Cardiac muscle cell (in vitro differentiated cells and primary cell): ENCODE measurements at places on chromosomes 1 and 21.

DNA sequence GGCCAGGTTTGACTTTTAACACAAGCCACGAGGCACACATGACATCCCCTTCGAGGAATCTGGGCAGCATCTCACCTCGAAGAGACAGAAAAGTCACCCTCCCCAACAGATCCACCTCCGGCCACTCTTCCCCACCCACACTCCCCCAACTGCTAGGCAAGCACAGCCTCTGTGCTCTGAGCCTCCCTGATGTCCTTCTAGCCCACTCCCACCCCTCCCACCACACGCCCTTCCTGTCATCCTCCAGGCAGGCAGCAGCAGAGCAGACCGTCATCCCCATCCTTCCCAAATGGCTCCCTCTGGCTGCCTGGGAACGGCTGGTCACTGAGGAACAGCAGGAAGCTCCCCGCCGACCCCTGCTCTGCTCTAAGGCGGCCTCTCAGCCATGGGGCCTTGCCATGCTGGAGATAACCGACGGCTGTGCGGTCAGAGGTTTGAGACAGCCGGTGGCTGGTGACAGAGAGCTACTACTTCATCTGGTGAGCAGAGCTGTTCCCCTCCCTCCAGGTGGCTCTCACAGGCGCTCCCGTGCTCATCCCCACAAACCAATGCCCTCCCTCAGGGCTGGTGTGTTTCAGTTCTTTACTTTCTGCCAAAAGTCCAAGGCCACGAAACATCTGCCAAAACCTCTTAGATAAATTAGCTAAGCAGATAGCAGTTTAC, 25.6 kb downstream of the NPHP4 start:
- DNase-seq: no peak

- peak; percentile 67 for DNase-seq
Measured at GRCh38 chr1:226697151-226697928, 41.7 kb downstream of the ITPKB start.

GRCh38 chr1:85325920-85326319, 49.5 kb upstream of the BCL10 start:
- DNase-seq: no peak

DNA sequence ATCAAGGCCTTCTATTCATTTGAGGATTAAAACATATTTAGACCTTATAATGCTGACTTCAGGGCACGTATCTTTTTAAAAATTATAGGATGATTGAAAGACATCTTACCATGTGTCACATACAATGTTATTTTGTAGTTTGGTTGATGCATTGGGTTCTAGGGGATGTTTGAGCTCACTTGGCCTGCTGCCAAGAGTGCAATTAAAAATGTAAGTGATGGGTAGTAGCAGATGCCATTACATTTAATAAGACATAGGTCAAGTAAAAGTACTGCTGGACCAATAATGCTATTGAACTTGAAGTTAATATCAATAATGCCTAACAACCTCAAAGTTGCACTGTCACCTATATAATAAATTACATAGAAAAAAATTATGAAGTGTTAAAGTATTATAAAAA, 616.5 kb upstream of the RGS18 start:
- DNase-seq: no peak

DNA sequence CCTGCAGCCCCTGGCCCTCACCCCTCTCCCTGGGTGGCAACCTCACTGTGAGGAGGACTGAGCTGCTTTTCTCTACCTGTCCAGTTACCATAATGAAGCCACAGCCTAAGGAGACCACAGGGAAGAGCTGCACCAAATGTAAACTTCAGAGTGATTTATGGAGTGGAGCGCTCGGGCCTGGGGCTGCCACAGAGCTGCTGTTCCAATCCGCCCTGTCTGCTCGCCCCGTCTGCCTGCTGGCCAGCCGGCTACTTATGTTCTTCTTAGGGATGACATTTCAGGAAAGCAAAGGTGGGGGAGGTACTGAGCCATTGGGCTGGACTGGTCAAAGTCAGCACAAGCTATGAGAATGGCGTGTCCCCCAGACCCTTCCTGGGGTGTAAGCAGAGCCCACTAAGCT, 17.9 kb downstream of the SYT6 start:
- no peak for DNase-seq

DNA sequence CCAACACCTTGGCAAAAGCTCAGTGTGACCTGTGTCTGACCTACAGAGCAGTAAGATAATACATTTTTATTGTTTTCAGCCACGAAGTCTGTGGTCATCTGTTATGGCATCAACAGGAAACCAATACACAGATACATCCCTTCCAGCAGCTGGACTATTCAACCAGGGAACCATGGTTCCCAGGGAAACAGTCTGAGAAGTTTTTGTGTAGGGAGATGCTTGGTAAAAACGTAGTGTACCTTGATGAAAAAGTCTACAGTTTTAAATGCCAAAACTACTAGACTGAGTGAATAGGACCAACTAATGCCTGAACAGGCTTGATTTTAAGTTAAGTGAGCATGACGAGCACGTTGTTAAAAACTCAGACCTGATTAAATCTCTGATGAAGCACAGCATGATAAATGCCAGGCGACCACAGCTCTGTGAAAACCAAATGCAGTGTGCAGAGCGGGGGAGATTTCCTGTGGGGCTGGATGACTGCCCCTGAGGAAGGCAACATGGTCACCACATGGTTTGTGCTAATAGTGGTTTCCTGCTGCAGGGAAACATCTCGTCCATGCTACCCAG, 228.9 kb downstream of the TNR start:
- peak; percentile 89 for DNase-seq
